ENCODE measurements at places on chromosomes 11 and 22.

DNA sequence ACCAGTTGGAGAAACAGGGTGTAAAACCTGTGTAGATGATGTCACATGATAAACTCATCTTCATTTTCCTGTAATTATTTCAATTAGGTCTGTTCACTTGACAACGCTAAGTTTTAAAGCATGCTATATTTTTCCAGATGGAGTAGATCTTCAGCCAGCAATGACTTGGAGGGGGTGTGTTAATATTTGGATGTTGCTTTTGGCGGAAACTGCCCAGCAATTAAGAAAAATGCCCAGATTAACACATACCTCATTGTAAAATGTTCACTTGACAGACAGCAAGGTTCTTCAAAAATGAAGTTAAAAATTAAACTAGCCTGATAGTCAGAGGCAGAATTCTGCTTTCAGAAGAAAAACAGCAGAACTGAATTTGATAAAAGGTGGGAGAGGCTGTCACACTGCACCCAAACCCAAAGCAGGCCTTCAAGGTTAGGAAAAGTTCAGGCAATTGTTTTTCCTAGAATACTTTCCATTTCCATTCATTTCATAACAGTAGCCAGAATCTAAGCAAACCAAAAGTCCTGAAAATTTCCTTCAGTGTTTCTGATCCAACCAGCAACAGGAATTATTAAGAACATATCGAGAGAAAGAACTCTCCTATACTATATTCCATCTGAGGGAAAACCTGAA, 33.0 kb downstream of the VSIG10L2 start:
- DNase-seq, result no peak

- no peak for DNase-seq
Measured at GRCh38 chr11:3231550-3231850, 717 bp downstream of the MRGPRE start.

DNA sequence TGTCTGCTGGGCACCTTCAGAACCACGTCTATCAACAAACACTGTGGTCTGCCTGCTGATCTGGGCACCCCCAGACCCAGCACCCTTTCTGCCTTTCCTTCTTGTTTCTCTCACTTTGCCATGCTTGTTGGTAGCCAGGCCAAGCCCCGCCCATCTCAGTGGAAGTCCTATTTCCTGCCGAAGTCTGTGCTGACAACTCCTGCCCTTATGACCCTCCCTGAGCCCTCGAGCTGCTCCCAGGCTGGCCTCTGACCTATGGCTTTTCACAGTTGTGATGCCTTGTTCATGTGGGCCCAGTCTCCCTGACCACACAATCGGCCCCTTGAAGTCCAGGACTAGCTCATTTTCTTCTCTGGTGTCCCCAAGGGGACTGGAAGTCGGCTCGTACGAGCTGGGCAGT, 132.1 kb downstream of the DSCAML1 start:
- DNase-seq, result no peak

DNA sequence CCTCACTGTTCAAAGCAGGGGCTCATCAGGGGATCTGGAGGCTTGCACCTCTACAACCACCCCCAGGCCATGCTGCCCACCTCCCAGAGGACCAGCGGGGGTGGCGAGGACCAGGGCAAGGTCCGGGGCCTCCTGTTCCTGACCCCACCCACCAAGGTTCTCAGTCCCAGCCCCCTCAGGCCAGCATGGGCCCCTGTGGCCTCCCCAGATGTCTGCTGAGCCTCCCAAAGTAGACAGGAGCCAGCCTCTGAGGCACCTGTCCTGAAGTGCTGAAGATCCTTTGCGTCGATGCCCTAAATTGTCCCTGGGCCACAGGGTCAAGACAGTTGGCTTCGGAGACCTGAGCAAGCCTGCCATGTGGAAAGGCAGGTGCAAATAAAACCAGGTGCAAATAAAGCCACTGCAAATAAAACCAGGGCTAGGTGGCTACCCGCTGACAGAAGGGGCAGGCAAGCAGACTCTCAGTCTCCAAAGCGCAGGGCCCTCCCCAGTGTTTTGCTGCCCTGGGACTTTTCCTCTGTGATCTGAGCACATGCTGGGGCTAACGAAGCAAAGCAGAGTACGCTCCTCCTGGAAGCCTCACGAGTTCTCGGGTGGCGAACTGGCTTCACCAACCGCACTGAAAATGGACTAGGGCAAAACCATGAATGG, 22.4 kb upstream of the ARFGAP3 start:
- DNase-seq, result no peak

- DNase-seq, result no peak
Measured at GRCh38 chr11:6377902-6378639, 12.2 kb upstream of the SMPD1 start.

DNA sequence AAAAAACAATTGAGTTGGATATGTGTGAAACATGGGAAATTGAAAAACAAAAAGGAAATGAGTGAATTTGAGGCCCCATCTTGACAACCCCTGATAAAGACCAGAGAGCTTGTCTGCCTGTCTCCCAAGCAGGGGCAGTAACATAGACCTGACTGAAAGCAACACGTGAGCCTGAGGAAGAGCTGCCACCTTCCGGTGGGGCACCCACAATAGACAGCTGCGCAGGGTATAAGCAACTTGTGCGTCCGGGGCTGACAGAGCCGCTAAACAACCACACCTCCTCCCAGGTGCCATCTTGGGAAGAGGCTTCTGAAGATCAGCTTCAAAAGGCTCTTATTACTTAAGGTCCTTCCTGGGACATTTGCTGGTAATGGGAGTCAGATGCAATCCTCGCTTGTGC, 166.8 kb downstream of the NTM start:
- no peak for DNase-seq

DNA sequence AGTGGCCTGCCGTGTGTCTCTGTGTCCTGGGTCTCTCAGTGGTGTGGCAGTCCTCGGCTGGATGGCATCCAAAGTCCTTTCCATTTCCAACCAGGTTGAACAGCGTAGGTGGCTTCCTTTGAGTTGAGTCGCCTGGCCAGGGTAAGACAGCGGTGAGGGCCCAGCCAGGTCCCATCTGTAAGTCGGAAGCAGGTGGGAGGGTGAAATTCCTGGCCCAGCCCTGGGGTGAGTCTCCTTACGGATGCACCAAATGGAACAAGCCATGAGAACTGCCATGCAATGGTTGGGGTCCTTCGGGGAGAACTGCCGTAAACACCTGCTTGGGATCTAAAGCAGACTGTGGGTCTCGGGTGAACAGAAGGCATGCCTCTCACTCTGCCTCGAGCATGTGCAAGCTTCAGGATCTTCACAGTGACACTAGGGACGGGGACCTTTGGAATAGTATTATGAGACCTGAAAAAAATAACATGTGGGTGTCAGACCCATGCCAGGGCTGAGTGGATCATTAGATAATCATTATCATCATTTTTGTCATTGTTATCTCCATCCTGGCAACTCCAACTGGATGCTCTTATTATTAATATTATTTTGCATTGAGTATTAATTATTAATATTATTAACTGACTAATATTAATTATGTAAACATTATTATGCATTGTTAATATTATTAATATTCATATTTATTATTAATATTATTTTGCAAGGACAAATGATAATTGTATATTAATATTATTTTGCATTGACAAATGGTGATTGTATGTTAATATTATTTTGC, 57.7 kb upstream of the LINC01488 start:
- DNase-seq, result no peak

GRCh38 chr22:40524392-40525249, 111.9 kb downstream of the MRTFA start:
- no peak for DNase-seq

- DNase-seq, result no peak
Measured at GRCh38 chr11:76279646-76280045, 73.3 kb upstream of the WNT11 start.

- peak; percentile 91 for DNase-seq
Measured at GRCh38 chr11:236774-237767, at the start of gene PSMD13. Gene PSMD13, plus strand, starts transcription at chr11:236976. Its CDS starts 74 bp downstream, at chr11:237050.

DNA sequence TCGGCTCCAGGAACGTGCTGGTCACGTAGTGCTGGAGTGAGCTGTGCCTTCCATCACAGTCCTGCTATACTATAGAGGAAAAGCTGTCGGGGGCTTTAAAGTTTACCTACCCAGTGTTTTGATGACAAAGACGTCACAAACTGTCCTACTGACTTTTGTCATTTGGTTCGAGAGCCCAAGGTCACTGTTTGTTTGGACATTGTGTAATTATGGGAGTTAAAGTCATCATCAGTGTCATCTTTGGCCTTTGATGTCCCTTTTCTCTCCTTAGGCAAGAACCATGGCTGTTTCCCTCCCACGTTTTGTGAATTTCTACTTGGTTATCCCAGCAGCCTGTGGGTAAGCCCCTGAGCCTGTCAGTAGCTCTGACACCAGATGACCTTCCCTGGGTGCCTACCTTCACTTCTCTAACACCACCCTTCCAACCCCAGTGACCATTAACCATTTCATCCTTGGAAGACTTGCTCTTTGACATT, 59.3 kb downstream of the SLC1A2 start:
- DNase-seq, result no peak

GRCh38 chr11:116261606-116262005, 511.2 kb downstream of the BUD13 start:
- no peak for DNase-seq

GRCh38 chr22:38941488-38941987, 15.9 kb upstream of the APOBEC3A start:
- no peak for DNase-seq

GRCh38 chr11:37988031-37988430, 1390.0 kb upstream of the RAG2 start:
- DNase-seq, result no peak

- DNase-seq, result no peak
Measured at GRCh38 chr11:128497061-128497775, 90.1 kb downstream of the ETS1 start.

DNA sequence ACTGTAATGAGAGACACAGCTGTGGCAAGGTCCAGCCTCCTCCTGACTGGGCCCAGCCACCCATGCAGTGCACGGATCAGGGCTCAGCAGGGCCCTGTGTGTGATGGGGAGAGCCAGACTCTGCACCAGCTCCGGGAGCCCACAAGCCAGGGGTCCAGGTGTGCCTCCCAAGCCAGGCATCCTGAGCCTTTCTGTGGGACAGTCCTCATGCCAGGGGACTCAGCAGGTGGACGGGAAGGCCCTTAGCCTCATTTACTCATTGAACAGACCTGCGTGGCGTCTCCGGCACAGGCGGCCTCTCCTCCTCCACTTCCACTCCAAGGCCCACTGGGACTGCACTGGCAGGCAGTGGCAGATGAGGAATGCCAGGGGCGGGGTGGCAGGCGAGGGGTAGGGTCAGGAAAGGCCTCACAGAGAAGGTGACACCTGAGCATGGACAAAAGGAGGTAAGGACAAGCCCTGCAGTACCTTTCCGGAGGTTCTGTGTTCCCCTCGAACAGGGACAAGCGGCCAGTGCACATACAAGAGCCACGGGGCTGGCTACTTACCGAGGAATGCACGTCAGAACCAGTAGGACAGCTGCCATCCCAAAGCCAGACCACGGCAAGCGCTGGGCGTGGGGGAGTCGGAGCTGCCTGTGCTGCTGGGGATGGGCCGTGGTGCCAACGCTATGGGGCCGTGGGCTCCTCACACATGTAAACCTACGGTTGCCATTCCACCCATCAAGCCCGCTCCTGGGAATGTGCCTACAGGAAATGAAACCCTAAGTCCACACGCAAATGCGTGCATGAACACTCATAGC, 52.7 kb downstream of the IGF2 start:
- DNase-seq, result peak; percentile 30

DNA sequence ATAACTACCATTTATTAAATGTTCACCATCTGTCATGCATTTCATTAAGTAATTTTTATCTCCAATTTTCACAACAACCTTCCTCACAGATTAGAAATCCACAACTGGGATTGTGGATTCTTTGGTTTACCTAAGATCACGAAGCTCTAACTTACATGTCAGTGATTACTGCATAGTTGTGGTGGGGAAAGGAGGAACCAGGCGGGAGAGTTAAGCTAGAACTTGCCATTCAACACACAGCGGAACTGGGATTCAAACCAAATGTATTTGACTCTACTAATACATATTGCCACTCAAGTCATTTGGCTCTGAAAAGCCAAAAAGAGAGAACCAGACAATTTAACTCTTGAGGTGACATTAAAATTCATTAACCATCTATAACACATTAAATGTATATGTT, 10.4 kb upstream of the LAYN start:
- no peak for DNase-seq

GRCh38 chr11:102497061-102497460, 33.5 kb downstream of the MMP7 start:
- DNase-seq, result no peak

GRCh38 chr11:84398017-84398626, 1112.0 kb upstream of the CCDC90B start:
- no peak for DNase-seq

DNA sequence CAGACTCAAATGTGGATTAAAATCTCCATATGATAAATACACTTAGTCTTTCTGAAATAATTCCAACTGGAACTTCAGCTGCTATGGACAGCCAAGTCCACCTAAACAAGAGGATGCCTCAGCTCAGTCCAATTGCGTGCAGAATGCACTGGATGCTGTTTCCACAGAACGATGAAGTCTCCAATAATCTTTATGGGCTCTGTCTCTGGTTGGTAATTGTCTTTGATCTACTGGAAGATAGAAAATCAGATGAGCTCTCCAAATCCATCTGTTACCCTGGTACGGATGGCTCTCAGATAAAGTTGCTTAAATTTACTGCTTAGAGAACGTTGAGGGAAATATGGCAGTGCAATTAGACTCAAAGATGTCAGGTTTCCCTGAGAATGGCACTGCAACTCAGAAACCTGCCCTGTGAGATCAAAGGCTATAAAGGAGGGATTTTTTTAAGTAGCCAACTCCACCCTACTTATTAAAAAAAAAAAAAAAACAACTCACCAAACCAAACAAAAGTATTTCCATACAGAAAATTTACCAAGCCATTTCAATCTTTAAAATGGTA, 859 bp upstream of the BIRC3 start:
- no peak for DNase-seq

- no peak for DNase-seq
Measured at GRCh38 chr11:134014511-134014910, 54.4 kb upstream of the JAM3 start.

- no peak for DNase-seq
Measured at GRCh38 chr11:60029015-60029632, 11.1 kb upstream of the OOSP2 start.

DNA sequence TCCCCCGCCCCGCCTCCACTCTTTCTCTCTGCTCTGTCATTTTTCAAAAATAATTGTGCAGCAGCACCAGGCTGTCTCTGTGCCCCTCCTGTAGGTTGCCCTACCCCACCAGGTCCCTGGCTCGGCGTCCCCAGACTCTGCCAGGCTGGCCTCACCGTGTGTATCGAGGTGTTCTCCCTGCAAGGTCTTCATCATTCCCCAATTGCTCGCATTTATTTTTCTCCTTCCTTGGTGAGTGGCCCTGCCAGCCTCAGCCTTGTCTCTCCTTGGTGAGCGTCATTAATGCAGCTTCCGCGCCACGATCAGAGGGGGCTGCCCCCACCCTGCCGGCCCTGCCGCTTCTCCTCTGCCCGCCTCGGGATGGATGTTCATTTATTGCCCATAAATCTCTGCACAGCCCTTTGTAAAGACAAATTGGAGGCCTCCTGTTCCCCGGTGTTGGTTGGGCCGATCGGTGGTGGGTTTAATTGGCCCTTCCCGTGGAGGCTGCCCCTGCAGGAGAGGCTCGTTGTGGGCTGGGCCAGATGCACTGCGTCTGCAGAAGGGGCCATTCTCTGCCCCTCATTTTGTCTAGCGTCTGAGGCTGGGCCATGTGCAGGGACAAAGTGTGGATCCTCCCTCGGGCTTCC, 33.2 kb downstream of the RTN4R start:
- no peak for DNase-seq

- DNase-seq, result no peak
Measured at GRCh38 chr11:92137747-92138146, 86.9 kb upstream of the FAT3 start.

GRCh38 chr22:43239193-43239780, 52.4 kb upstream of the TTLL12 start:
- DNase-seq, result no peak

- peak; percentile 42 for DNase-seq
Measured at GRCh38 chr11:2585566-2586086, 114.2 kb downstream of the KCNQ1OT1 start.

- DNase-seq, result no peak
Measured at GRCh38 chr22:35230839-35231584, 26.3 kb upstream of the HMGXB4 start.

All from sciatic nerve (tissue), 2 donors.